HCT116 (cell line): ENCODE measurements at places on chromosomes 5 and 9. TPM values are rescaled to one million over a fixed set of nuclear protein-coding genes. Genes with fewer than 3 reads are reported as not detected.

- H3K4me1 ChIP-seq = peaks cover 18% of the 10 kb centered on the region
- no peak overlapping the region for H3K4me3 ChIP-seq
- no peak overlapping the region for H3K27ac ChIP-seq
- no peaks in the 10 kb centered on the region for H3K36me3 ChIP-seq
These were observed 370.9 kb downstream of the PLK2 start for GRCh38 chr5:58088941-58089340.

DNA sequence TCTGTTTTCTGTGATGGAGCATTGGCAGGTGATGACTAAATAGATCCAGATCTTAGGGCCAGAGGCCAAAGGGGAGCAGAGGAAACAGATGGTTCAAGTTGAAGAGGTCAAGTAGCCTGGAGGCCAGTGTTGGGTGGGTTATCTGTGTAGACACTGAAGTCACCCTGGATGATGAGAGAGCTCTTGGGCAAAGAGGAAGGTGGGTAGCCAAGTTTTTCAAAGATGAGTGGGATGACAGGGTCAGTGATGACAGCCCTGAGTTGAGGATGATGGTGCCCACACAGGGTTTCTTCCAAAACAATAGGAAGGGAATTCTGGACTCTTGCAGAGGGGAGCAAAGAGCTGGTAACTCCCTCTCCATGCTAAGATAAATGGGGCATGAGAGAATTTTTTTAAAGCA lies 76.6 kb downstream of the CD180 start:
- H3K4me1 ChIP-seq = no peaks in the 10 kb centered on the region
- no peak overlapping the region for H3K27ac ChIP-seq
- H3K4me3 ChIP-seq = no peak overlapping the region

DNA sequence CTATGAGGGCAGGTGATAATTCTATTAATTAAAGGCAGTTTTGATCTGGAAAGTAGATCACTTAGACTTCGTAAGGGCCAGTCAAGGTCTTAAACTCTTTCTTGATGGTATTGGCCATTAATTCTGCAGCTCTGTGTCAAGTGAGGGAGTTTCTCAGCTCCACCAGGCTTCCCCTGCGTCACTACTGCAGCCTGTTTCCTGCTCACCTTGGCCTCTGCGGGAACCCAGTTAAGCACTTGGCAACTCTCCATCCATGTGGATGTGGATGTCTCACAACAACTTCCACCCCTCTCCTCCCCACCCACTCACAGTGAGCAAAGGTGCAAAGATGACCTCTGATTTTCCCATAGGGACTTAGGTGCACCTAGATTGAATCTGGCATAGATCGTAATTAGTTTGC lies 191.6 kb downstream of the PLK2 start:
- DNase-seq = no peak
- H3K36me3 ChIP-seq = no peaks in the 10 kb centered on the region
- no peak overlapping the region for H3K27ac ChIP-seq
- no peaks in the 10 kb centered on the region for H3K4me1 ChIP-seq

The PRUNE2 gene
- total RNA-seq = 0.59 TPM
